CD8-positive, alpha-beta memory T cell (primary cell): ENCODE measurements at places on chromosomes 7 and 10. TPM values are rescaled to one million over a fixed set of nuclear protein-coding genes. Genes with fewer than 3 reads are reported as not detected.

- no peak for DNase-seq
Measured at GRCh38 chr10:513393-513792, 176.1 kb downstream of the DIP2C start.

GIMAP7 gene
- total RNA-seq = 51.4 TPM

SPDYE6 gene
- total RNA-seq = not detected

HOGA1 gene
- not detected for total RNA-seq

- DNase-seq = no peak
Measured at GRCh38 chr7:28979776-28980175, 21.6 kb upstream of the TRIL start.

DNA sequence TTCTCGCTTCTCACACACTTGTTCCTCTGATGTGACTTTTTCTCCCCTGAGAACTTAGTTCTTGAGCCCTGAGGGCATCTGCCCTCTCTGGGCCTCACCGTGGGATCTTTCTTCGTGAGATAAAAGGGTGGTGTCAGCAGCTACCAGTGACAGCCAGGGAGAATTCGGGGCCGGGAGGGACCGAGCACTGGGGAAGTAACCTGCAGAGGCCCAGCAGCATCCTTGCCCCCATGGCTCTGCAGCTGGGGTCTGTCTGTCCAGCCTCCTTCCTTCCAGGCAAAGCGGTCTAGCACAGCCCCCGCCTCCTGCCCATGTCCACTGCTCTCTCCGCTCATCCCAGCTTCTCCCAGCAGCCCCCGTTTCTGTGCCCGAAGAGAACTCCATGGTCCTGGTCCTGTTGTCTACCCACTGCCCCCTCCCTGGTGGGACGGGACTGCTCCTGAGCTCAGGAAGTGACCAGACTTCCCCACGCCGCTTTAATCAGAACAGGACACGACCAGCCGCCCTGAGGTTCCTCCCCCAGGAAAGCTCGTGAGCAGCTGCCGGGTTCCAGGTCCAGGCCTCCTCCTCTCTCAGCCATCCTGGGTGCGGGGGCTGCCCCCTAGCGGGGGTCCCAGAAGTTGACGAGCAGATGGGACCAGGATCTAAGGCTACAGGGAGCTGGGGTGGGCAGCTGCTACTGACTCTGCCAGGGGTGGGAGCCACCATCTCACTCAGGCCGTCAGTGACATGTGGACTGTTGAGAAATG lies 187.5 kb downstream of the WDR37 start:
- no peak for DNase-seq

ECHDC3 gene
- 0.77 TPM for total RNA-seq
